Left ventricle myocardium inferior (tissue), 1 donor: ENCODE measurements at places on chromosomes 16 and 17.

DNA sequence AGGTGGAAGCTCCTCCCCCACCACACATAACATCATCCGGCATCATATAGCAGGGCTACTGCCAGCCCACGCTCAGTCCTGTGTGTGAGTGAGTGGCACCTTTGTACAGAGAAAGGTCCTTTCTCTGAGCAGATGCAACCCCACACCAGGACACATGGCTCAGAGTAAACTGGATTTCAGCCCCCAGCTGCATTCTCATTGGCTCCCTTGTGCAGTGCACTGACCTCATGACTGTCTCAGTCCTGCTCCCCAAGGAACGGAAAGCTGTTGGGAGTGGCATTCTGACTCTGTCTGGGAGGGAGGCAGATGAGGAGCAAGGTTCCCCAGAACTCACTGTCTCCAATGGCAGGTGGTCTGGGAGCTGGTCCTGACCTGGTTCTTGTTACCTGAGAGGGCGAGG is 244.1 kb downstream of the PHKB start:
- H3K27ac ChIP-seq = no peak overlapping the region
- DNase-seq = no peak
- no peaks in the 10 kb centered on the region for H3K4me1 ChIP-seq

DNA sequence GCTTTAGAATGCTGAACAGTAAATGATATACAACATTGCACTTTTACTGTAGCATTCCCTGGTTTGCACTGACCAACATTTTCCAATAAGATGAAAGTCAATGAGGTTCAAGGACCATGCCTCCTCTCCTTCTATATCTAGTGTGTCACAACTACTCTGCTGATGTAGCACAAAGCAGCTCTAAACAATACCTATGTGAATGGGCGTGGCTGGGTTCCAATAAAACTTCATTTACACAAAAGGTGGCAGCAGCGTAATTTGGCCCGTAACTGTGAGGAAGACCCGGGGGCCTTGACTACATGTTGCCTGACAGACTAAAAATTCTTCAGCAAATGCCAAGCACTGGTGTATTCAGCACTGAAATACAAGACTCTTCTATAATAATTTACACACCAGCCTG is 6.5 kb downstream of the SRP68 start:
- no peak overlapping the region for H3K4me3 ChIP-seq
- H3K36me3 ChIP-seq = peaks cover 88% of the 10 kb centered on the region

GRCh38 chr17:79518585-79519523 is 92.0 kb downstream of the RBFOX3 start:
- H3K4me3 ChIP-seq = no peak overlapping the region
- H3K27ac ChIP-seq = no peak overlapping the region
- H3K36me3 ChIP-seq = no peaks in the 10 kb centered on the region
- no peak for DNase-seq
- H3K4me1 ChIP-seq = no peaks in the 10 kb centered on the region

DNA sequence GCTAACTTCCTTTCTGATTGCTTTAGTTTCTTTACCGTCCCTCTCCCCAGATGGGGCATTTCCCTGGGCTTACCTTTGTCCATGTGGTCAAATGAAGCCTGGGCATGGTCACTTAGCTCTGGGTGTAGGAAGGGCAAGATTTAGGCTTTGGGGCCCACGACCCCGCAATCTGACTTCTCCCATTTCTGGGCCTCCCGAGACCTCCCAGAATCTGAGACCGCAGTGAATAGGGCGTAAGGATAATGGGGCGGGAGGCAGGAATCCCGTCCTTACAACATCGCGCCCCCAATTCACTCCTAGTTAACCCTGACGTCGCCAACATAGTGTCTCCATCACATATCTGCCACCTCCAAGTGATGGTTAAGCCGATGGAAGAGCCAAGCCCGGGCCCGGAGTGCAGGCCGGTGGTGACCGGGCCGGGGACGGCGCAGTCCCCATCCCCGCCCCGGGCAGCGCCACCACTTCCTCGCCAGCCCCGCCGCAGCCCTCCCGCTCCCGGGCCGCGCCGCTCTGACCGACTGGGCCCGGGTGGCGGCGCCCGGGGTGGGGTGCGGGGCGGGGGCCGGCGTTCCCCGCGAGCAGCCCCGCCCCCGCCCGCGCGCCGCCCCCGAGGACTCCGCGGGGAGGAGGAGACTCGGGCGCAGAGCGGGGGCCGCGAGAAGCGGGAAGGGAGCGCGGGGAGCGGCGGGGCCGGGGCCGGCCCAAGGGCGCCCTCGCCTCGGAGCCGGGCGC is at the start of gene RHBDL3:
Gene RHBDL3 (plus strand): TSS at position 641 of the 732 bp plus-strand sequence. CDS start 358 bp downstream, outside the sequence.
- H3K4me1 ChIP-seq = peaks cover 30% of the 10 kb centered on the region
- DNase-seq = peak; percentile 43
- H3K4me3 ChIP-seq = peak within 1 kb of the TSS; percentile 80
- H3K36me3 ChIP-seq = no peaks in the 10 kb centered on the region

DNA sequence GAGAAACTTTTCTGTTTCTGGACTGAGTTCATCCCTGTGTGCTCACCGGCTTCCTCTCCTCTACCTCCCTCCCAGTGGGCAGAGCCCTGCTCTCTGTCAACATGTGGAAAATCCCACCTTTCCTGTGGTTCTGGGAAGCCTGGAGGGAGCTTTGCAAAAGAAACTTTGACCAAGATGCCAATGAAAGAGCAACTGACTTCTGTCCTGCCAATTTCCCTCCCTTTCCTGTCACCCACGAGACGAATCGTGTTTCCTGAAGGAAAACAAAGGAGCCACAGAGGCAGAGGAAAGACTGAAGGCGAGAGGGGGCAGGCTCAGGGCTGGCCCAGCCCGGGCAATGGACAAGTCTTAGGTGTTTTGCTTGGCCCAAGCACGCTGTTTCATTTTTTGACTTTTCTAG is 82.8 kb downstream of the PLCG2 start:
- no peak overlapping the region for H3K4me3 ChIP-seq
- H3K27ac ChIP-seq = peak overlapping the region; percentile 62
- H3K4me1 ChIP-seq = peaks cover 14% of the 10 kb centered on the region
- H3K36me3 ChIP-seq = no peaks in the 10 kb centered on the region
- H3K27me3 ChIP-seq = peaks cover 34% of the 10 kb centered on the region

- H3K4me1 ChIP-seq = peaks cover 99% of the 10 kb centered on the region
- H3K4me3 ChIP-seq = peak overlapping the region; percentile 45
- peak overlapping the region; percentile 97 for H3K27ac ChIP-seq
- no peaks in the 10 kb centered on the region for H3K27me3 ChIP-seq
- H3K36me3 ChIP-seq = no peaks in the 10 kb centered on the region
- peak; percentile 81 for DNase-seq
Measured at GRCh38 chr17:57935833-57936807, 19.1 kb downstream of the CUEDC1 start.

- peak overlapping the region; percentile 45 for H3K4me3 ChIP-seq
- no peaks in the 10 kb centered on the region for H3K27me3 ChIP-seq
- peak overlapping the region; percentile 91 for H3K27ac ChIP-seq
- no peak for DNase-seq
Measured at GRCh38 chr17:77388384-77389306, 247.9 kb downstream of the SEC14L1 start.

- no peak overlapping the region for H3K4me3 ChIP-seq
- H3K27ac ChIP-seq = peak overlapping the region; percentile 44
- no peaks in the 10 kb centered on the region for H3K27me3 ChIP-seq
- DNase-seq = no peak
- peaks cover 46% of the 10 kb centered on the region for H3K4me1 ChIP-seq
- peaks cover 7% of the 10 kb centered on the region for H3K36me3 ChIP-seq
Measured at GRCh38 chr16:29310852-29311314, 95.6 kb downstream of the NPIPB11 start.

DNA sequence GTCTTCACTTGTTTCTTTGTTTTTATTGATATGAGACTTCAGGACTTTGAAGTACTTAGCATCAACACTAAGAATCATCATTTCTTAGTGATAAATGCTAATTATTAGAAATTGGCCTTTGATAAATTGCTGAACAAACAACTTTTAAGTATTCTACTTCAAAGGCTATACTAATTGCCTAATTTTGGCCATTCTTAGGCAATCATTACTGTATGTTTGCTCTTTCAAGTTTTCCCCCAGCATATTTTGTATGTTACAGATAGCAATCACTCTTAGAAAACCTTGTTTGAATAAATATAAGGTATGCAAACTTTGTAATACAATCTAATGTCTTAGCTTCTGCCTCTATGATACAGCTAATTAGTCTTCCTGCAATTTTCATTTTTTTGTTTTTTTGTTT is 46.0 kb downstream of the NQO1 start:
- H3K27me3 ChIP-seq = no peaks in the 10 kb centered on the region
- H3K36me3 ChIP-seq = peaks cover 87% of the 10 kb centered on the region
- no peaks in the 10 kb centered on the region for H3K4me1 ChIP-seq
- H3K4me3 ChIP-seq = no peak overlapping the region

- DNase-seq = no peak
- peak within 1 kb of the TSS; percentile 47 for H3K27ac ChIP-seq
- H3K36me3 ChIP-seq = no peaks in the 10 kb centered on the region
- peak within 1 kb of the TSS; percentile 54 for H3K4me3 ChIP-seq
Measured at GRCh38 chr16:20763461-20764232, at the start of gene ACSM3. ACSM3 (plus strand) TSS chr16:20764014; CDS start chr16:20770035, 6,021 bp downstream.

GRCh38 chr16:89491238-89491869 is 993 bp upstream of the ANKRD11 start:
- H3K4me1 ChIP-seq = peaks cover 56% of the 10 kb centered on the region
- H3K36me3 ChIP-seq = no peaks in the 10 kb centered on the region
- peak overlapping the region; percentile 93 for H3K4me3 ChIP-seq
- H3K27ac ChIP-seq = peak overlapping the region; percentile 95

- no peaks in the 10 kb centered on the region for H3K36me3 ChIP-seq
- DNase-seq = no peak
- H3K4me3 ChIP-seq = no peak overlapping the region
- no peaks in the 10 kb centered on the region for H3K27me3 ChIP-seq
Measured at GRCh38 chr17:71985111-71986039, 135.4 kb upstream of the SOX9 start.

- H3K4me1 ChIP-seq = peaks cover 74% of the 10 kb centered on the region
- no peaks in the 10 kb centered on the region for H3K27me3 ChIP-seq
- H3K27ac ChIP-seq = no peak overlapping the region
- no peaks in the 10 kb centered on the region for H3K36me3 ChIP-seq
- no peak for DNase-seq
Measured at GRCh38 chr17:75342996-75343395, 53.8 kb upstream of the SLC25A19 start.

- no peak overlapping the region for H3K27ac ChIP-seq
- H3K4me1 ChIP-seq = no peaks in the 10 kb centered on the region
- DNase-seq = no peak
- H3K36me3 ChIP-seq = no peaks in the 10 kb centered on the region
Measured at GRCh38 chr17:44257815-44258760, 9.8 kb downstream of the SLC4A1 start.

- H3K27me3 ChIP-seq = peaks cover 69% of the 10 kb centered on the region
- H3K4me1 ChIP-seq = no peaks in the 10 kb centered on the region
- no peak overlapping the region for H3K4me3 ChIP-seq
- H3K27ac ChIP-seq = no peak overlapping the region
- DNase-seq = no peak
Measured at GRCh38 chr17:56635641-56636040, 42.1 kb downstream of the NOG start.
